MG63 (cell line): ENCODE measurements at places on chromosomes 1 and 21. TPM values are rescaled to one million over a fixed set of nuclear protein-coding genes. Genes with fewer than 3 reads are reported as not detected.

- peak; percentile 59 for DNase-seq
These were observed 958 bp downstream of the LYPLAL1 start for GRCh38 chr1:219174460-219175211.

GRCh38 chr1:190258003-190258402, 219.7 kb downstream of the BRINP3 start:
- no peak for DNase-seq

DNA sequence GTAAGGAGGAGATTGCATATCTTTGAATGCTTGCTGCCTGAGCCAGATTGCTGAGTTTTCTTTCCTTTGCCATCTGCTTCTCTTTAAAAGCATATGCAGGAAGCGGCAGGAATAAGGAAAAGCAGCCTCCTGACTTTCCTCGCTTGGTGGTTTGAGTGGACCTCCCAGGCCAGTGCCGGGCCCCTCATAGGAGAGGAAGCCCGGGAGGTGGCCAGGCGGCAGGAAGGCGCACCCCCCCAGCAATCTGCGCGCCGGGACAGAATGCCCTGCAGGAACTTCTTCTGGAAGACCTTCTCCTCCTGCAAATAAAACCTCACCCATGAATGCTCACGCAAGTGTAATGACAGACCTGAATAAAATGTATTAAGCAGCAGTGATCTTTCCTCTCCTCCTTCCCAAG, 1.5 kb downstream of the CORT start:
- peak; percentile 15 for DNase-seq

GRCh38 chr1:31038360-31038759, 27.2 kb downstream of the PUM1 start:
- no peak for DNase-seq

DNA sequence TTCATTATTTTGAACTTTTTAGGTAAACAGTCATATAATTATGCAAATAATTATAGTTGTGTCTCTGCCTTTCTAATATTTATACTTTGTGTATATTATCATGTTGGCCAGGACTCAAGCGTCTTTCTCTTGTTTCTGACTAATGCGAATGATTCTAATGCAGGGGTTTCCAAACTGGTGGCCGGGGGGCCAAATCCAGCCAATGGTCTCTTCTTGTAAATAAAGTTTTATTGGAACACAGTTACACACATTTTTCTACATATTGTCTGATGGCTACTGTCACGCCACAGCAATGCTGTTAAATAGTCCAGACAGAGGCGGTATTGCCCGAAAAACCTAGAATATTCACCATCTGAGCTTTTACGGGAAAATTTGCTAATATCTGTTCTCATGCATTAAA, 8.9 kb upstream of the POFUT2 start:
- no peak for DNase-seq

GRCh38 chr1:30374400-30375070, 348.9 kb downstream of the MATN1 start:
- no peak for DNase-seq

- DNase-seq: no peak
These were observed 87.2 kb upstream of the SOX13 start for GRCh38 chr1:203985676-203986075.

DNA sequence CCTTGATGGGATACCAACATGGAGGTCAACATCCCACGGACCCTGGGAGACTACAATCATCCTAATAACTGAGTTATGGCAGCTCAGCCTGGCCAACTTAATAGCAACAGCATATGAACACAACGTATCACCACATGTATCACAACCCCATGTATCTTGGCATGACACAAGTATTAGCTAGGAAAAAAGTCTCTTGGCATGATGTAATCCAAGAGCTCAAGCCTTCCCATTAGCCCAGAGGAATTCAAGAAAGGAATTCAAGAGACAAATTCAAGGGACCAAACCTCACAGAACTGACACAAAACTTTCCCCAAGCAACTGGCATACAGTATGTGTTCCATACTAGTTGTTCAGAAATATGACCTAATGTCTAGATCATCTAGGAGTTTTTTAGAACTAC, 100.9 kb upstream of the HMGB4 start:
- DNase-seq: no peak

- DNase-seq: no peak
These were observed 142.3 kb upstream of the SAMSN1 start for GRCh38 chr21:14688412-14688811.

DNA sequence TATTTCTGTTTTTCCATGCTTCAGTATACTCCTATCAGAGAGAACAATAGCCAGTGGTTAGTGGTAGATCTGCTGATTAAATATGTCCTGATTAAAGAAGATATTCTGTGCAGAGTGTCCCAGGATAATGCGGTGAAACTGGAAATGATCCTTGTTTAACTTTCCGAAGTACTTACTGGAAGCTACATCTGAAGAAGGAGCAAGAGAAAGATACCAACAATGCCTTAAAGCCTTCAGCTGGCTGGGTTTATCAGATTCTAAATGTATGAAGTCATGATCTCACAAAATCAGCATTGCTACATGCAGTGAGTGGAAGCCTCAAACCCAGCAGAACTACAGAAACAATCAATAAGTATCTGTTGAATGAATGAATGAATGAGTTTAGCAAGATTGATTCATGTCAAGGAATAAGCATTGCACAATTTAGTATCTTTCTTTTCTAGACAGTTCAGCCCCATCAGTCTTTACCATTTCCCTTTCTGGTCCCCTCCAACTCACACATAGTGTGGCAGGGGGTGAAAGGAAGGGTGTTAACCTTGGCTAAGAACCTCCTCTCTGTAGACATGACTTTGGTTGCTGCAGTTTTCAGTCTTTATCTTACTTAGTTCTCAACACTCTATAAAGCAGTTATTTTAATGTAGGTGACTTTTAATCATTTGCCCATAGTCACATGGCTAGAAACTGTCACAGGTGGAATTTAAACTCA, 24.7 kb upstream of the DNASE2B start:
- DNase-seq: no peak

GRCh38 chr1:87976316-87976715, 647.6 kb downstream of the LMO4 start:
- DNase-seq: no peak

GRCh38 chr1:153339802-153340201, 8.8 kb downstream of the PGLYRP4 start:
- DNase-seq: no peak

DNA sequence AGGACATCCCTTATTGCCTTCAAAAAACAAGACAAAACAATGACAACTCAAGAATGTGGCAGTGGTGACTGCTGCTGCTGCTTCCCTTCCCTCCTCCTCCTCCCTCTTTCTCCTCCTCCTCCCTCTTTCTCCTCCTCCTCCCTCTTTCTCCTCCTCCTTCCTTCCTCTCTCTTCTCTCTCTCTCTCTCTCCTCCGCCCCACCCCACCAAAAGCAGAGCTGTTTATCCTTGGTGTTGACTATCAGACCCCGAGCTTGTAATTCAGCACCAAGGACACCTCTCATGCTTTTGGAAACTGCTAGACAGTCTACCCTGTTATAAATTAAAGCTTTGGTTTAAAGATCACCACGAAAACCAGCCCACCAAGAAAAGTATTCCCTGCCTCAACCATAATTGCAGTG, 72.4 kb upstream of the IFNAR2 start:
- DNase-seq: no peak

DNA sequence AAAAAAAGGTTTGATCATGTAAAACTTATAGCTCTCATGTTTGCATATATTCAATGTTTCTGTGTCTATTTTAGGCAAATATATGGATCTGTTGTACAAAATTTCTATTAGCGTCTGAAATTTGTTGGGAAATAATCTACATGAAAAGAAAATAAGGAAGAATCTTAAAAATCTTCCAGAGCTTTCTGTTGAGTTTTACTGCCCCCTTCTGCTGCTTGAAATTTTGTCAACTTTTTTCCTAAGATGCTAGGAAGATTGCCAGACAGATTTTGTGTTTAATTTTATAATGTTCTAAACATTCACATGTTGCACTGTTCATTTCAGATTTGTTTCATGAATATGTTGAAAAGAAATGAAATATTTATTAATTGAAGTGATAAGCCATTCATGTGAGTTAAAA, 2.5 kb upstream of the PTGS2 start:
- DNase-seq: no peak

DNA sequence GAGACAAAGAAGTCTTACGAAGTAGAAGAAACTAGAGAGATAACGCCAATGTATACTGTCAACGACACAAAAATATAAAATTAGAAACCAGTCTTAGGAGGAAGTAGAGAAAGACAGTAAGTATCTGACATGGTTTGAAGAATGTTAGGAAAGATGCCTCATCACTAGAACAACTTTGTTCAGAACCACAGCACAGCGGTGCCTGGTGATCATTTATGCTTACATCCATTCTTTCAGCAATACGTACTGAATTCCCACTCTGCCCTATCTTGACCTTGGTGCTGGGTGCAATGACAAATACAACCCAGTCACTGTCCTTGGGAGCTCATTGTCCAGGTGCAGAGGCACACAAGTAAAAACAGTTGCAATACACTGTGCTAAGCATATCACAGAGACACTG, 104.4 kb downstream of the TM2D1 start:
- DNase-seq: no peak

GRCh38 chr1:154955039-154955717, 721 bp downstream of the PBXIP1 start:
- no peak for DNase-seq

DNA sequence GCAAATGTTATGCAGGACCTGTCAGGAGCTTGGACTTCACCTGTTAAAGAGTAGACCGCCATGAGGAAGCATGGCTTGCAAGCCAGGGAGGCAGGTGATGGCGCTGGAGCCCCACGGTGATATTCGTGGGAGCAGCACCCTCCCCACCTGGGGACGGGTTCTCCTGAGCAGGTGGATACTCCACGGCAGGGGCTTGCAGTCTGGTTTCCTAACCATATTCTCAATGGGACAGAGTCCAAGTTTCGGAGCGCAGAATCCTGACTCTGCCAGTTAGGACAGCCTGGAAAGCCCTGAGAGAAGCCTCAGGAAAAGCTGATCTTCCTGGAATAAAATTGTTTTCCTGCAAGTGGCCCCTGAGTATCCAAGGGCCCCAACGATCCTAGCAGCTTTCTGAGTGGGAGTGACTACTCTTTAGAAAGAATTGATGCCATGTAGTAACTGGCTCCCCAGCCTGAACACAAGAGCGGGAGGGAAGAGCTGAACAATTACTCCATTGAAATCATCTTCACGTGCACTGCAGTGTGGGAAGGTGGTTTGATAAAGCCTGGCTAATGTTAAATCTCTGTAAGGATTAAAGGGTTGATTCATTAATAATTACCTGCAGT, 146.3 kb upstream of the RAB4A start:
- no peak for DNase-seq

- no peak for DNase-seq
These were observed 318 bp downstream of the ALDH4A1 start for GRCh38 chr1:18901952-18902522.

DNA sequence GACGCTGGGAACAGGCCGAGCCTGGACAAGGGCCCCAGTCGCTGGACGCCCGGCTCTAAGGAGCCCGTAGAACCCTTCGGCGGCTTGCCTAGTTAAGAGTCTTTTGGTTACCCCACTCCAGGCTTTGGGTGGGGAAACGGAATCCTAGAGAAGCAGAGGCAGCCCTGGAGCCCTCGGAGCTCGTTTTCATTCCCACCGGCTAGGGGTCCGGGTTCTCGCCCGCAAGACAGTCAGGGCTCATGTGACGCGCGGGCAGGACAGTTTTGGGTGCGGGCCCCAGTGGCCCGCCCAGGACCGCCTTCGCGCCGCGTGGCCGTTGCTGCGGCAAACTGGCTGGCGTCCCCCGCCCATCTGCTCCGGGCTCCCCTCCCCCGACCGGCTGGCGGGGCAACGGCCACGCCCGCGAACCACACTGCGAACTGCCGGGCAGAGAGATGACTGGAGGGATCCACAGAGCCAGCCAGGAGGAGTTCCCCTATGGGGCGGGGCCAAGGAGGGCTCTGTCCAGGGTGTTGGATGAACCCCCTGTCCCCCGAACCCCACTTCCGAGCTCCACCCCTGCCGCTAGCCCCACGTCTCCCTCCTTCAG, 829 bp upstream of the HES2 start:
- DNase-seq: no peak

GRCh38 chr1:230785636-230786384, 38.6 kb downstream of the CAPN9 start:
- no peak for DNase-seq

DNA sequence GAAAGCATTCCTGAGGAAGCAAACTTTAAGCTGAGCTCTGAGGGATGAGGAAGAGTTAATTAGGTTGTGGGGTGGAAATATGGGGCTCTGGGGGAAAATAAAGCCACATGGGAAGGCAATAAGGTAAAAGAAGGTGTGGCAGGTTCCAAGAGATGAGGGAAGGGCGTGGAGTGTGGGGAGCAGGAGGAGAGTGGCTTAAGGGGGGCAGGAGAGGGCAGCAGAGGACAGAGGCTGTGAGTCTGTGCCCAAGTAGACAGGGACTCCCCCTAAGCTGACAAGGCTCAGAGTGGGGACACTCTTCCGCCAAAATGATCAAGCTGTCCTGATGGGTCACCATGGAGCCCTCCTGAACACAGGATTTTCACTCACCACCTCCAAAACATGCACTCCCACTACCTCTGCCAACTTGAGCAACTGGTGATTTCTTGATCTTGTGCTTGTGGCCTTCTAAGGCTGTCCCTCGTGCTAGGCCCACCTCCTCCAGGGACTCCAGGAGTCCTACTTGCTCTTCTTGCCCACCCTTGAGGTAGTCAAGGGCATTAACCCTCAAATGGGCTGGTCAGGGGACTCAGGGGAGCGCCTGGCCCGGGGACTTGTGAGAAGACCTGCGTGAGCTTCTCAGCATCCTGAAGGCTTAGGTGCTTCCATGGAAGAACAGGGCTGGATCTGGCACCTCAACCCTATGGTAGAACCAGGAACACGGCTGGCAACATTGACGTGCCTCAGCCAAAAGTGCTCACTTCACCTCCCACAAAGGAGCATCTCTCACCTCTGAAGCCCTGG, 23.4 kb downstream of the DMAP1 start:
- DNase-seq: no peak

GRCh38 chr1:220925707-220926106, 46.5 kb downstream of the HLX start:
- no peak for DNase-seq

CFHR3 gene
- total RNA-seq: not detected in 2 replicates

C21orf91 gene
- total RNA-seq: 1.7 and 2.7 TPM in 2 replicates

SLC16A4 gene
- total RNA-seq: 30.5 and 32.0 TPM in 2 replicates

LCE6A gene
- not detected in 2 replicates for total RNA-seq

SFN gene
- total RNA-seq: not detected in 2 replicates

GRIK3 gene
- 0.66 TPM in 1 of 2 replicates, not detected in the other for total RNA-seq

SAMD13 gene
- total RNA-seq: 0.15 and 0.40 TPM in 2 replicates

EXTL2 gene
- total RNA-seq: 15.8 and 21.1 TPM in 2 replicates

FAM151A gene
- not detected in 2 replicates for total RNA-seq

DENND2D gene
- 2.6 and 4.7 TPM in 2 replicates for total RNA-seq
